ENCODE measurements at places on chromosomes 13 and 19.
A peak's percentile ranks its signal among the peaks of the same experiment; 100 is the strongest.

GRCh38 chr13:80329250-80329649 is 11.7 kb downstream of the SPRY2 start:
- DNase-seq, result no peak

- DNase-seq, result no peak
Observed at GRCh38 chr13:109998684-109999533, 212.5 kb upstream of the IRS2 start.

- DNase-seq, result no peak
Observed at GRCh38 chr19:2255112-2255845, 938 bp downstream of the JSRP1 start.

GRCh38 chr19:858868-859843 is at the start of gene CFD:
Gene CFD, plus strand, starts transcription at chr19:859664. Its CDS starts 26 bp downstream, at chr19:859690.
- no peak for DNase-seq

DNA sequence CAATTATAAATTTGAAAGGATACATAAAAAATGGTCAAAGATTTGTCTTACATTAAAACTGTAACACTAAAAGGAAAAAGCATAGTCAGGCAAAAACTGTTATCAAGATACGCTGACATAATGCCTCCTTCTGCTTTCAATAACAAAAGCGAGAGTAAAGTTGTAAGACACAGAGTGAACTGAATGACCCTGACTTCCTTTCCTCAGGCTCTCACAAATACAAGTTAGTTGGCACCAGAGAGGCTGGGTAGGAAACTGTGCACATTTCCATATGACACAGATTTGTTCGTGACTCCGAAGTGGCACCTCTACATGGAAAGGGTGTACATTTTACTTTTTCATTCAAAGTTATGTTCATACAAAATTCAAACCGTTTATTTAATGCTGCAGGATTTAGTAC is 15.4 kb downstream of the FGF14 start:
- DNase-seq, result no peak

DNA sequence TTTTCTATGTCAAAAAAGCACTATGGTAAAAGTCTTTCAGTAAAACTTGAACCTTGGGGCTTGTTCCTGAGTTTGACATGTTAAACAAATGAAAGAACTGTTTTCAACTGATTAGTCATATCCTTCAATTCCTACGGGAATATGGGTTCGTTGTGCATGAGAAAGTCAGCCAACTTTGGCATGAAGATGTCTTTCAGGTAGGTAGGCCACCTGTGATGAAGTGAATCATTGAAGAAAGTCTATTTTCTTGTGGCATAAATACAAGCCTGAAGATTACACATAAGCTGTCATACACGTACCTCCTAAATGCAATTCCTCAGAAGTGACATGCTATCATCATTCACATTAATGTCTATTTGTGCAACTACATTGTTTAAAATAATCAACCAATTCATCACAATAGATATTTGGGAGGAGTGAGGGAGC is 513.0 kb downstream of the IRS2 start:
- DNase-seq, result no peak

- no peak for DNase-seq
Observed at GRCh38 chr13:99103536-99103935, 97.1 kb upstream of the UBAC2 start.

- DNase-seq, result no peak
Observed at GRCh38 chr19:542173-542866, 1.5 kb upstream of the GZMM start.

- no peak for DNase-seq
Observed at GRCh38 chr19:34457446-34457845, 24.1 kb upstream of the WTIP start.

DNA sequence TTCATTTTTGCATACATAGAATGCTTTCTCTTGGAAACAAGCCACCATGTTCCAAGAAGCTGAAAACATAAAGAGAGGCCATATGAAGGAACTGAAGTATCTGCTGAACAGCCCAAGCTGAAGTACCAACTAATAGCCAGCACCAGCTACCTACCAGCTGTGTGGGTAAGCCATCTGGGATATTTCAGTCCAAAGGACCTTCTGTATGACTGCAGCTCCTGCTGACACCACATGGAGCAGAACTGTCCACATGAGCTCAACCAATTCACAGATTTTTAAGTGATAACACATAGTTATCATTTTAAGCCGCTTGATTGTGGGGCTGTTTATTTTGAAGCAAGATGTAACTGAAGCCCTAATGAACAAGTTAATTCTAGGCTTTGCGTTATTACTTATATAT is 621.1 kb upstream of the KLHL1 start:
- no peak for DNase-seq

GRCh38 chr13:101393140-101393539 is 23.2 kb downstream of the NALCN start:
- no peak for DNase-seq

GRCh38 chr19:44613295-44614178 is at the start of gene IGSF23:
Gene IGSF23, plus strand, starts transcription at chr19:44613563. Its CDS starts 83 bp downstream, at chr19:44613646.
- DNase-seq, result no peak

DNA sequence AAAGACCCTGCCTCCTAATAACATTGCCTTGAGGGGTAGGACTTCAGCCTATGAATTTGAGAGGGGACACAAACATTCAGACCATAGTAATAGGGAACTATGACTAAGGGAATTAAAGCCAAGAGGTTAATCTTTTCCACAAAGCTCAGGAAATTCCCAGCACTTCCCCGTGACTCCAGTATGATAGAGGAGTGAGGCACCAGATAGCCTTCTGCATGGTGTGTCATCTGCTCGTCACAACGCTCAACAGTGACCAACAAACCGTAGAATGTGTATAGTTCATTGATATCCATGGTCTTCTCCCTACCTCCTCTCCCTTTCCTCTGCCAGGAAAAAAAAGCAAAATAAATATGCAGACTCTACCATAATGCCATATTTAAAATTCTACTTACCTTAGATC is 64.4 kb downstream of the B3GLCT start:
- no peak for DNase-seq

GRCh38 chr19:1608359-1609102 is 3.3 kb upstream of the UQCR11 start:
- DNase-seq, result no peak

DNA sequence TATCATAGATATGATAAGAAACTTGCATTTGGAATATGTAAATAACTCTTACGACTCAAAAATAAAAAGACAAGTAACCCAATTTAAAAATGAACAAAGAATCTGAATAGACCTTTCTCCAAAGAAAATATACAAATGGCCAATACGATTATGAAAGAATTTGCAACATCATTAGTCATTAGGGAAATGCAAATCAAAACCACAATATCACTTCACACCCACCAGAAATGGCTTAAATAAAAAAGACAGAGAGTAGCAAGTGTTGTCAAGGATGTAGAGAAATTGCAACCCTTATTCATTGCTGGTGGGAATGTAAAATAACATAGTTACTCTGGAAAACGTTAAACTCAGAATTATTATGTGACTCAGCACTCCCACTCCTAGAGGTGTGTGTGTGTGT is 226.6 kb upstream of the MAB21L1 start:
- no peak for DNase-seq

- no peak for DNase-seq
Observed at GRCh38 chr13:33015241-33015668, 968 bp upstream of the KL start.

DNA sequence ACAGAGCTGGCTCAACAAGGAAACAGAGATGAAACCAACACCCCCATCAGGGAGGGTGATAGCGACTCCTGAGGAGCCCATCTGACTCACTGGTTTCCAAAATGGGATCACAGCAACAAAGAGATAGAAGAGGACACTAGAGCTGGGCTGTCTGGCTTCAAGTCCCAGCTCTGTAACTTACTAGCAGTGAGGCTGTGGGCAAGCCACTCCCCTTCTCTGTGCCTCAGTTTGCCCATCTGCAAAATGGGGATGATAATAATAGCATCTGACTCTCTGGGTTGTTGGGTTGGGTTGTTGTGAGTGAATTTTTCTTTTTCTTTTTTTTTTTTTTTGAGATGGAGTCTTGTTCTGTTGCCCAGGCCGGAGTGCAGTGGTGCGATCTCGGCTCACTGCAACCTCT is 14.3 kb downstream of the IGSF23 start:
- DNase-seq, result no peak

- DNase-seq, result no peak
Observed at GRCh38 chr13:27536361-27537101, 83.8 kb downstream of the LNX2 start.

GRCh38 chr19:49436381-49437017 is 4.8 kb downstream of the SLC17A7 start:
- no peak for DNase-seq

DNA sequence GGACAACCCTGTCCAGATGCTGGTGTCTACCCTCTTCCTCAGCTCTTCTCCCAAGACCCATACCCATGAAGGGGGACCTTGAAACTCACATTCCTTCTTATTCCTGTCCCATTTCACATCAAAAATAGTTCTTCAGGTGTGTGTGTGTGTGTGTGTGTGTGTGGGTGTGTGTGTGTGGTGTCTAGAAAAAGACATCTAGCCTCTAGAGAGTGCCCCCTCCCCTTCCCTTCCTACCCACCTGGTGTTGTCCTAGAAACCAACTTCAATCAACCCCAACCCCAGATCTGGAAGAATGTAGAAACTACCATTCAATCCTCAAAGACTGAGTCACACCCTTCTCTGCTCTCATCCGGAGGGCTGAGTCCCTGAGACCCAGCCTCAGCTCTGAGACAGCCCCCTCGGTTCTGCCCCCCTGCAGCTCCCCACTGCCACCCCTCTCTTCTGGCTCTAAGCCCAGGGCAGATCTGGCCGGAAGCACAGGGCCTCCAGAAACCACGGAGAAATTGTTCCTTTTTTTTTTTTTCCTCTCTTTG is 3.5 kb downstream of the KCNN4 start:
- DNase-seq, result no peak

DNA sequence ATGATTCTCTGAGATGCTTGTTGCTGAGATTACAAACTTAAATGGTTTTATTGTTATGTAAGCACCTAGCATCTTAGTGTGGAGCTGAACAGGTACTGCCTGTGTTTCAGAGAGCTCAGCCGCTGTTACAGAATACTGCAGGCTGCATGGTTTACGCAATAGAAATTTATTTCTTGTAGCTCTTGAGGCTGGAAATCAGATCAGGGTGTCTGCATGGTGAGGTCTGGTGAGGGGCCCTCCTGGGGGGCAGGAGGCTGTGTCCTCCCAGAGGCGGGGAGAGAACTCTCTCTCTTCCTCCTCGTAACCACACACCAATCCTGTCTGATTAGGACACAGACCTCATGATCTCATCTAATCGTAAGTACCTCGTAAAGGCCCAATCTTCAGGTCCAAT is 13.1 kb downstream of the ATP11A start:
- no peak for DNase-seq

DNA sequence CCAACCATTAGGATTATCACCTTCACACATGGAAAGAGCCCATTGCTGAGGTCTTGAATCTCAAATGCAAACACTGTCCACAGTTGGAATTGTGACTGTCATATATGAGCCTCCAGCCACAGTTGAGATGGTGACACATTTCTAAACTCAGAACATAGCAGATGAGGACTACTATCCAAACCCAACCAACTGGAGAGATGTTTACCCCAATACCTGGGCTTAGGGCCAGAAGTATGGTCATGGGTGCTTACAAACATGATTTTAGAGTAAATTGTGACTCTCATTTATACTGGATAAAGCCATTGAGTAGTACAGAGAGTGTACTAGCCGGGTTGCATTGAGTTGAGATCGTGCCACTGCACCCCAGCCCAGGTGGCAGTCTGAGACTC is 14.0 kb upstream of the ZNF681 start:
- no peak for DNase-seq

DNA sequence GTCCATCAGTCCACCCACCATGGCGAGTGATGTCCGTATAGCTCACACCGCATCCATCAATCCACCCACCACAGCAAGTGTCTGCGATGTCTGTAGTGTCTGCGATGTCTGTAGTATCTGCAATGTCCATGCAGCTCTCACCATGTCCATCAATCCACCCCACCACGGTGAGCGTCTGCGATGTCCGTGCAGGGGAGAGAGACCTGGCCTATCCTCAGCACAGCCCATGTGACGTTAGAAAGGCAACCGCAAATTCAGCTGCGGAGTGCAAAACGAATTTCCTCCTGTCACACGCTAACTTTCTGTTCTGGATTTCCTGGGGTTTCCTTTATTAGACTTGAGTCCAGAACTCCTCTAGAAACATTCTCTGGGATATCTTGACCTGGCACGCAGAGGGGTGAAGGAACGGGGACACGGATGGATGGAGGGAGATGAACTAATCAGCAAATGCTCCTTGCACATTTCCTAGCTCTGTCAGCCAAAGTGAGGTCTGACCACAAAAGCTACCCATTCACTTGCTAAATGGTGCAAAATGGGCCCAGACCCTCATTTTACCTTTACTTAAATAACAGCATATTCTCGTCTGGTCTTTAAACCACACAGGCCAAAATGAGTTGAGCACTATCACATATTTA is 18.3 kb downstream of the RASA3 start:
- no peak for DNase-seq

DNA sequence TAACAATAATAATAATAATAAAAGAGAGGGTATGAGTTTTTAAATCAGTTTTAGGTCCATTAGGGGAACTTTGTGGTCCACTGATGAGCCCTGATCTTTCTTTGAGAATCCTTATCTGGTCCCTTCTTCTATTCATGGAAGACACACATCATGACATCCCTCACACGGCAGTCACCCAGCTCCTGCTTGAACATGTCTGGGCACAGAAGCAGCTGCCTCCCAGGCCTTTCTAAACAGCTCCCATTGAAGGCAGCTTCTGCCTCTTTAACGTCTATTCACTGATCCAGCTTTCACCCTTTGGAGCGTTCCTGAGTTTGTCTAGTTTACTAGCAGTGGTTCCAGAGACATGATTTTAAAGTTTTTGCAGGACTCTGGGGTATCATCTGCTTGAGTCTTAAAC is 42.6 kb upstream of the STK24 start:
- DNase-seq, result no peak

GRCh38 chr19:15702534-15702930 is 25.3 kb upstream of the OR10H2 start:
- DNase-seq, result no peak

DNA sequence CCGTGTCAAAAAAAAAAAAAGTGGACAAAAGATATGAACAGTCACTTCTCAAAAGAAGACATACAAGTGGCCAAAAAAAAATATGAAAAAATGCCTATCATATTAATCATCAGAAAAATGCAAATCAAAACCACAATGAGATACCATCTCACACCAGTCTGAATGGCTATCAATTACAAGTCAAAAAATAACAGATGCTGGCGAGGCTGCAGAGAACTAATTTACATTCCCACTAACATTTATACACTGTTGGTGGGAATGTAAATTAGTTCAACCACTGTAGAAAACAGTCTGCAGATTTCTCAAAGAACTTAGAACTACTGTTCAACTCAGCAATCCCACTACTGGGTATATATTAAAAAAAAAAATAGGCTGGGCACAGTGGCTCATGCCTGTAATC is 26.5 kb upstream of the FOXO1 start:
- DNase-seq, result no peak

DNA sequence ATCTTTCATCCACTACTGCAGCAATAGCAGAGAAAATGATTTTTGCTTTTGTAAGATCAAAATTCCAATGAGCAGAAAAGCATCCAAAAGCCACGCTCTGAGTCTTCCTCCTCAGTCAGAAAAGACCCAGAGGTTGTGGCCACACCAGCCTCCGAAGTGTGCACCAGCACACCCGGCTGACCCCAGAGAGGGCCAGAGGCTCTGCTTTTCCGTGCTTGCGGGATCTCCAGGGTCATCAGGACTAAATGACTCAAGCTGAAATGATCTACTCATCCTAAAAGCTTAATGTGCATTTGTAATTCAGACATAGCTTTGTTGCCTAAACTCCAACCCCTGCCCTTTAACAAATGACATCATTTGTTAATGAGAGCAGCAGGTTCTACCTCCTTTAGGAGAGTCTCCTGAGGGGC is 16.5 kb downstream of the RXFP2 start:
- DNase-seq, result no peak

- peak; percentile 38 for DNase-seq
Observed at GRCh38 chr13:112241288-112241687, 134.9 kb upstream of the SPACA7 start.

All from NCI-H187 (cell line).